ENCODE measurements at places on chromosomes 2 and 18. TPM values are rescaled to one million over a fixed set of nuclear protein-coding genes. Genes with fewer than 3 reads are reported as not detected.

- DNase-seq: no peak
These were observed 7.6 kb upstream of the TMEM185B start for GRCh38 chr2:120230515-120231471.

DNA sequence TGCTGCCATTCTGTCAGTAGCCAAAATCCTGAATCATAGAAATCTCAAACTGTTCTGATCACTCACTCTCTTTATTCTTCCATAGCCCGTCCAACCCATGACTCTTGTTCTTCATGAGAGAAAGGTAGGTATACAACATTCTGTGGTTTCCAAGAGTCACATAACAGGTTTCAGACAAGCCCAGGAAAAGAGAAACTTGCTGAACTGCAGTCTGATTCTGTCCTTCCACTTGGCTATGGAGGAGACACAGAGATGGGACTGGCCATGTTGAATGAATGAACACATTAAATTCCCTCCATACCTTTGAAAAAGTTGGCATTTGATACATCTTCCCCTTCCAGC lies 880.2 kb upstream of the CELF4 start:
- DNase-seq: no peak

- DNase-seq: no peak
These were observed 270.6 kb upstream of the TANK start for GRCh38 chr2:160889439-160890170.

KRTCAP3 gene
- polyA plus RNA-seq: 52.4 TPM

DNA sequence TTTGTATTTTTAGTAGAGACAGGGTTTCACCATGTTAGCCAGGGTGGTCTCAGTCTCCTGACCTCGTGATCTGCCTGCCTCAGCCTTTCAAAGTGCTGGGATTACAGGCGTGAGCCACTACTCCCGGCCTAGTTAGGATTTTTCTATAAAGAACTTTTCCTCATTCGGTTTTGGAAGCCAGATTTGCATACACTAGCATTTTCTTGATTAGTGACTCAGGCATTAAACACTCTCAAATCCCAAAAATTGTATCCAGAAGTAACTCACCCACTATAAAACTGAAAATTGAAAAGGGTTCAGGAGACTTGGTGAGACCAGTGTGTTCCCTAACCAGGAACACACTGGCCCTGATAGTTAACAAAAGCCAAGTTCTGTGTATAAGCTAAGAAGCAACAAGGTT lies 25.2 kb downstream of the EIF2AK3 start:
- DNase-seq: no peak

GALR1 gene
- 0.32 TPM for polyA plus RNA-seq

DNA sequence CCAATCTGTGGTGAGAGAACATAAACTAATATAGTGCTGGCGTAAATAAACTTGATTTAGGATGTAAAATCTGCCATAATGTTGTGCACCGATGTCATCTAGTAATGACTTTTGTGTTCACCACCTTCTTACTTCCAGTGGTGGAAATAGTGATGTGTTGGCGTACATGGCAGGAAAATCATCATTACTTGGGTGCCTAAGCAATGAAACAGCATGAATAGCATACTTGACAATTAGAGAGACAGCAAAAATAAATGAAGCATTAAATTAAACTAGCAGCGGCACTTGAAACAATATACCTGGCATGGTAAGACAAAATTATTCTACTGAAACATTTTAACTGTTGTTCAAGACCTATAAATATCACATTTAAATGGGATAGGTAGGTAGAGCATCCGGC lies 73.2 kb upstream of the DSC1 start:
- no peak for DNase-seq

DNA sequence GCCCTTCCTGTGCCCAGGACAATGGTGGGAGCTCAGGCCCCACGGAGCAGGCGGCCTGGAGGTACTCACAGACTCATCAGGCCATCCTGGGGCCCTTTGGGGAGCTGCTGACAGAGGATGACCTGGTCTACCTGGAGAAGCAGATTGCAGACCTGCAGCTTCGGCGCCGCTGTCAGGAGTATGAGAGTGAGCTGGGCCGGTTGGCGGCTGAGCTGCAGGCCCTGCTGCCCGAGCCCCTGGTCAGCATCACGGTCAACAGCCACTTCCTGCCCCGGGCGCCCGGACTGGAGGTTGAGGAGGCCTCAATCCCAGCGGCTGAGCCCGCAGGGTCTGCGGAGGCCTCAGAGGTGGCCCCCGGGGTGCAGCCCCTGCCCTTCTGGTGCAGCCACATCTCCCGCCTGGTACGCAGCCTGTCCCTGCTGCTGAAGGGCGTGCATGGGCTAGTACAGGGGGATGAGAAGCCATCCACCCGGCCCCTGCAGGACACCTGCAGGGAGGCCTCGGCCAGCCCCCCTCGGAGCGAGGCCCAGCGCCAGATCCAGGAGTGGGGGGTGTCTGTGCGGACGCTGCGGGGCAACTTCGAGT lies 8.3 kb upstream of the KLHL30 start:
- DNase-seq: no peak

FKBP7 gene
- polyA plus RNA-seq: 12.1 TPM

- DNase-seq: no peak
These were observed 83.1 kb upstream of the GAREM1 start for GRCh38 chr18:32553640-32554365.

TCF4 gene
- 68.0 TPM for polyA plus RNA-seq

DNA sequence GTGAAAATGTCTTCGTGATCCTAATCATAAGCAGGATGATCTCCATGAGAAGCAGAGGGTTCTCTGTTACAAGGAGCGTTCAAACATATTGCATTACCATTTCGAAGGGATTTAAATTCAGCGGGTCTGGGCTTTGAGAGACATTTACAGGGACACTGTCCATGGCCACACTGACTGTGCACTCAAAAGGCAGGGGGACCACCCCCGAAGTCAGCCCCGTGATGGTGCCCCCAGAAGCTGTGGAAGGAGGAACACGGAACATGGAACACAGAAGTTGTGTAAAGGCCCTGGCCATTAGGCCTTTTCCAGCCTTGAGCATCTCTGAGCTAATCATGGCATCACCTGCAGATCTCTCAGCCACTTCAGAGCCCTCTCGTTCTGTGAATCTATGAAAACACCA lies 268.4 kb upstream of the MYT1L start:
- DNase-seq: no peak

NEMP2 gene
- polyA plus RNA-seq: 1.2 TPM

ZBTB7C gene
- polyA plus RNA-seq: 0.03 TPM

MAPK4 gene
- 1.3 TPM for polyA plus RNA-seq

GTF2A1L gene
- 0.65 TPM for polyA plus RNA-seq

DNA sequence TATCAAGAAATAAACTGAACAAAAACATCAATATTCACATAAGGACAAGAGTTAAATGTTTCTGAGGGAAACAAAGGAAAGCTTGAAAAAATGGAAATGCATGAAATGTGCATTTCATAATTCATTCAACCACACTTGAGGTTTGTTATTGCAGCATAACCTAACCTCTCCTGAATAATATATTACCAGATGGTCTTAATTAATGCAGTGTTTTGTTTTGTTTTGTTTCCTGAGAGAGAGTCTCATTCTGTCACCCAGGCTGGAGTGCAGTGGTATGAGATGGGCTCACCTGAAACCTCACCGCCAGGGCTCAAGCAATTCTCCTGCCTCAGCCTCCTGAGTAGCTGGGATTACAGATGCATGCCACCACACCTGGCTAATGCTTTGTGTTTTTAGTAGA lies 139.9 kb upstream of the PIEZO2 start:
- DNase-seq: no peak

- DNase-seq: no peak
These were observed 32.4 kb downstream of the MARCO start for GRCh38 chr2:118974103-118974993.

PDE6D gene
- 55.6 TPM for polyA plus RNA-seq

DNA sequence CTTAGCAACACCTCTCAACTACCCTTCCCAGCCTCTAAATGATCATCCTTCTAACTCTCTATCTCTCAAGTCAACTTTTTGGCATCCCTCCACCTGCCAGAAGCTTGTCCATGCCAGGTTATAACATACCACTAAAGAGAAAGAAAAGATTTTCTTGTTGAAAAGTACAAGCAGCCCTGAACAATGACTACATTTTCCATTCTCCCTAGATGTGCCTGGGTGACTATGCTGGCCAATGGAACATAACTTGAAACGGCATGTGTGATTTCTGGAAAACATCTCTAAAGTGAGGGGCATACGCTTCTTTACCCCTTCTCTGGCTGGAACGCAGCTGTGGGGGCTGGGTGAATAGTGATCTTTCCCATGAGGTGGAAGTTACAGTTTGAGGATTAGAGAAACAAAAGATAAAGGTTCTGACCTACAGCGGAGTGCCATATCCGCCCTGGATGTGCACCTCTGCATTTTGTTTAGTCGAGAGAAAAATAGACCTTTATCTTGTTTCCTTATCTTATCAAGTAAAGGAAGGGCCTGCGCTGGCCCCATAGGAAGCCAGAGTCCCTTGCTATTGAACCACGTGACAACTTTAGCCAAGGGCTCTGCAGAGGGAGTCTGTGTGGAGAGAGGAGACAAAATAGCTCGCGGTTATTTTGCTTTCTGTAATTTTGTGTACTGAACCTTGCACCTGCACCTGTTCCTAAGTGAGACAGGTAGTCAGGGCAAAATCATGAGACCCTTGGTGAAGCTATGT lies 436.8 kb downstream of the TGIF1 start:
- no peak for DNase-seq

DNA sequence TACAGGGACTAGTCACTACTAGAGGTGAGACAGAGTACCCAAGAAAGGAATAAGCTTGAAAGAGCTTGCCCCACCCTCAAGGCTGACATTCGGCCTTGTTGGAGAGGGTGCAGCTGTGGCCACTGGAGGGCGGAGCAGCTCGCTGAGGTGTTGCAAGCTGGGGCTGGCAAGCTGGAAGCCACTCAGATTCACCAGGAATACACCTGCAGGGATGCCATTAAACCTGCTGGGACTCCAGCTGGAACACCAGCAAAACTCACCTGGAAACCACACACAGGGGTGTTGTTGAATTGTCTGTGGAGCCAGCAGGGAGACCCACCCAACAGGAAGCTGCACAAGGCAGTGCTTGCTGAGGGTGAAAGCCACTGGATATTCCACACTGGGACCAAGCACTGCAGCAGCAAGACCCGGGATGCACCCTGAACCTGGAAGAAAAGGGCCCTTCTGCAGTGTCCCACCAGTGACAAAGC lies 26.1 kb downstream of the KCTD18 start:
- peak; percentile 88 for DNase-seq

GRCh38 chr2:234273887-234274584 lies 222.8 kb downstream of the ARL4C start:
- DNase-seq: no peak

GRCh38 chr2:68094111-68094510 lies 31.3 kb upstream of the C1D start:
- no peak for DNase-seq

- peak; percentile 46 for DNase-seq
These were observed 104.4 kb downstream of the AFF3 start for GRCh38 chr2:100038011-100038410.

CDK5R2 gene
- 0.19 TPM for polyA plus RNA-seq

DNA sequence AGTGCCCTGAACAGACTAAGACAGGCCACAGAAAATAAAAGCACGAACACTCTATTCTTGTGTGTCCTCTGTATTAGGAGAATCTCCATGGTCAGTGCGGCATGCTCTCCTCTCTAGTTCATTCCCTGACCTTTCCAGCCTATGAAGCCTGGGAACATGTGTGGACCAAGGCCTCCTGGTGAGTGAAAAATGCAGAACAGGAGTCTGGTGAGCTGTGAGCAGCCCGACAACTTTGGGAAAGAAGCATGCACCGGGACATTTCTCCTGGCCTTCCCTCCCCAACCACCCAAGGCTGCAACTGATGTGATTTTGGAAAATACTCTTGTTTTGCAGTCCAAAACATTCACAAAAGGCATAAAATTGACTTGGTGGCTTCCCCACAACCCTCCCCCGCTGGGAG lies 878.3 kb upstream of the ID2 start:
- DNase-seq: no peak

DNA sequence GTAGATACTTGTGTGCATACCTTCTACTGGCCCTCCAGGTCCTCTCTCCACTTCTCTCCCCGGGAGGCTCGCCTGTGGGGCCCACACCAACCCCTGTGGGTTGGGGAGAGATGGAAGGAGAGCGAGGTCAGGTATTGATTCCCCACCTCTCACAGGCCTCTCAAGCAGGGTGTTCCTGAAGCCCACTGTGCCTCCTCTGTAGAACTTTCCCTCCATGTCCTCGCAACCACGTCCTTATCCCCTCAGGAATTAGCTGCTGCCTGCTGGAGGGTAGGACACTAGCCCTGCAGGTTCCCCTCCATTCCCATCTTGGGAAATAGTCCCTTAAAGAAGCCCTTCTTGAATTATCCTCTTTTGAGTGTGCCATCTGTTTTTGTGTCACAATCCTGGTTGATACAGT lies 38.9 kb upstream of the KLF11 start:
- DNase-seq: no peak

DNA sequence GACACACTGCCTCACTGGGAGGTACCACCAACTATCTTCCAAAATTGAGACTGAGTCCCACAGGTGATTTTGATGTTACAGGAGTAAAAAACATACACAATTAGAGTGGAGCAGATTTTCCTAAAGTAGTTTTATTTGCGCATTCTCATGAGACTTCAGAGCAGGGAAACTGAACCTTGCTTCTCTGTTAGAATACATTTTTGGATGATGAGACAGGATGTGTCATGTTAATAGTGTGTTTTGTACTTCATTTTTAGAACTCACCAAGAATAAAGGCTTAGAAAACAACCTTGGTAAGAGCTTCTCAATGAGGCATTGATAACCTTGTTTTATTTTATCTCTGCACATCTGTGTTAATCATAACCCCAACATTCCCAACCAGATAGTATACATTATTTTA lies 310.2 kb upstream of the GALNT5 start:
- DNase-seq: no peak
